ENCODE measurements at places on chromosomes 5 and 9.

- H3K36me3 ChIP-seq: no peaks in the 10 kb centered on the region
- no peaks in the 10 kb centered on the region for H3K4me1 ChIP-seq
- no peaks in the 10 kb centered on the region for H3K27me3 ChIP-seq
- H3K4me3 ChIP-seq: no peak overlapping the region
- H3K27ac ChIP-seq: no peak overlapping the region
Measured at GRCh38 chr9:127216888-127217217, 47.7 kb upstream of the GARNL3 start.

- no peak overlapping the region for H3K27ac ChIP-seq
- no peaks in the 10 kb centered on the region for H3K36me3 ChIP-seq
- peaks cover 22% of the 10 kb centered on the region for H3K27me3 ChIP-seq
- H3K4me3 ChIP-seq: no peak overlapping the region
- DNase-seq: no peak
- no peaks in the 10 kb centered on the region for H3K4me1 ChIP-seq
Measured at GRCh38 chr5:63960646-63961045, 1.6 kb downstream of the HTR1A start.

DNA sequence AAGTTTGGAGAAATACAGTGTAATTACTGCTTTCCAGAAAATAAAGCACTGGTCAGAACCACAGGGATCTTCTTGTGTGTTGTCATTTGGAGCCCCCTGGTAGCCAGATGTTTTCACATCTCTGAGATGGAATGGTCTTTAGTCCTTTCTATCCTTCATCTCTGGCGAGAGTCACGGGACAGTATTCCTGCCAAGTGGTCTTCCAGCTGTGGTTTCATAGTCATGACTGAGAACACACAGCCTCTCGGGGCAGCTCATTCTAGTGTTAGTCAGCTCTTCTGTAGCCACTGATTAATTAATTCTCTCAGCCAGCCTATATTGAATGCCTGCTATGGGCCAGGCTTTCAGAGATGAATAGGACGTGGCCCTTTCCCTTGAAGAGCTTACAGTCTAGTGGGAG lies 34.1 kb downstream of the HMGXB3 start:
- no peak overlapping the region for H3K4me3 ChIP-seq
- no peak for DNase-seq
- H3K36me3 ChIP-seq: peaks cover 59% of the 10 kb centered on the region
- no peaks in the 10 kb centered on the region for H3K4me1 ChIP-seq
- H3K27ac ChIP-seq: no peak overlapping the region

DNA sequence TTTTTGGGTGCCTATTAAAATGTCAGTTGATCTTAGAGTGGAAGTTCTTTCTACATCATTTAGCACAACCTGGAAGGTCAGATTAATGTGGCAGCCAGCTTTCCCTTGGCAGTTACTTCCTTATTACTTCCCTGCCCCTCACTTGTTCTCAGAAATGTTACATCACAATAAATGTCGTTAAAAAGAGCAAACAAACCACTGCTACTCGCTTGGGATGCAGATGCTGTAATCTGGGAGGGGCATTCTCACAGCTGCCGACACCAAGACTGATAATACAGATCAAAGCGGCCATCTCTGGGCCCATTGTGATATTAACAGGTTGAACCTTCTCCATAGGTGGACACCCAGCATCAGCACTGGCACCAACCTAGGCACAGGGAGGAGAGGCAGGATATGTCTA lies 29.3 kb downstream of the PLAC8L1 start:
- no peaks in the 10 kb centered on the region for H3K27me3 ChIP-seq
- DNase-seq: no peak
- H3K27ac ChIP-seq: no peak overlapping the region
- H3K4me3 ChIP-seq: no peak overlapping the region
- no peaks in the 10 kb centered on the region for H3K36me3 ChIP-seq
- H3K4me1 ChIP-seq: no peaks in the 10 kb centered on the region

GRCh38 chr9:93250185-93250584 lies 66.2 kb downstream of the WNK2 start:
- no peaks in the 10 kb centered on the region for H3K27me3 ChIP-seq
- H3K36me3 ChIP-seq: no peaks in the 10 kb centered on the region
- H3K4me3 ChIP-seq: no peak overlapping the region

DNA sequence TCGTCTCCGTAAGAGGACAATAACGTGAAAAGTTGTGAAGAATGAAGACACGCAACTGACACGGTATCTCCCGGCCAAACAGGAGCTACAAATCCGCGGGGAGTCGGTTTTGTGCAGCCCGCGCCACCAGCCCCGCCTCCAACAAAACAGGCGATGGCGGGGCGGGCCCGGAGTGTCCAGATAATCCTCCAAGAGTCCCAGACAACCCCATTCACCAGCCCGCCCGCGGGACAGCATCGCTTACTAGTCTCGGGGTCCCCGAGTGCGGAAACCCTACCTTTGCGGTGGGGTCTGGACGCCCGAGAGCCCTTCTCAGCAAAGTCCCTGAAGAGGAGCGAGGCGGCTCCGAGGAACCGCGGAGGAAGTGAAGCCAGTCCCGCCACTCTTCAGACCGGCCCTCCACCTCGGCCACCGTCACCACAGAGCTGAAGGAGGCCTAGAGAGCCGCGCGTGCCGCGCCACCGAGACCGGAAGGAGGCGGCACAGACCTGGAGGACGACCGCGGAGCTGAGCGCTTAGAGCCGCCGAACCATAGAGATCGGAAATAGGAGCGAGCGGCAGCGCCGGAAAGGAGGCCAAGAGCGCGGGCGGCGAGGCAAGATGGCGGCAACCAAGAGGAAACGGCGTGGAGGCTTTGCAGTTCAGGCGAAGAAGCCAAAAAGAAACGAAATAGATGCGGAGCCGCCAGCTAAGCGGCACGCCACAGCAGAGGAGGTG lies at the start of the genes BRIX1 and RAD1:
Gene BRIX1, plus strand, starts transcription at position 573 of the 717 bp plus-strand sequence. Its CDS starts 28 bp downstream, at position 601.
Gene RAD1, minus strand, starts transcription at position 366 of the 717 bp plus-strand sequence. CDS start 612 bp downstream, outside the sequence.
- H3K4me3 ChIP-seq: peak within 1 kb of the TSS; percentile 97
- no peaks in the 10 kb centered on the region for H3K4me1 ChIP-seq
- peak; percentile 97 for DNase-seq

GRCh38 chr9:93432964-93433363 lies 18.5 kb upstream of the FAM120A start:
- H3K4me1 ChIP-seq: no peaks in the 10 kb centered on the region
- H3K27ac ChIP-seq: no peak overlapping the region
- no peak overlapping the region for H3K4me3 ChIP-seq
- H3K36me3 ChIP-seq: no peaks in the 10 kb centered on the region
- no peaks in the 10 kb centered on the region for H3K27me3 ChIP-seq
